CD4-positive, alpha-beta T cell treated with Interleukin-2 at 100 ng/mL for 4 hours (primary cell): ENCODE measurements at places on chromosomes 11 and 22.

- no peak for DNase-seq
Observed at GRCh38 chr11:113517361-113517760, 42.2 kb upstream of the DRD2 start.

DNA sequence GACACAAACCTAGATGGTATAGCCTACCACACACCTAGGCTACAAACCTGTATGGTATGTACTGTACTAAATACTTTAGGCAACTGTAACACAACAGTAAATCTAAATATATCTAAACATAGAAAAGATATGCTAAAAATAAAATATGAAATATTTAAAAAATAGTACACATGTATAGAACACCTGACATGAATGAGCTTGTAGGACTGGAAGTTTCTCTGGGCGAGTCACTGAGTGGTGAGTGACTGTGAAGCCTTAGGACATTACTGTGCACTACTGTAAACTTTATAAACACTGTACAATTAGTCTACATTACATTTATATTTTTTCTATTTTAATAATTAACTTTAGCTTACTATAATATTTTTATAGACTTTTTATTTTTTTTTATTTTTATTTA lies 1301.3 kb downstream of the FAM181B start:
- no peak for DNase-seq

DNA sequence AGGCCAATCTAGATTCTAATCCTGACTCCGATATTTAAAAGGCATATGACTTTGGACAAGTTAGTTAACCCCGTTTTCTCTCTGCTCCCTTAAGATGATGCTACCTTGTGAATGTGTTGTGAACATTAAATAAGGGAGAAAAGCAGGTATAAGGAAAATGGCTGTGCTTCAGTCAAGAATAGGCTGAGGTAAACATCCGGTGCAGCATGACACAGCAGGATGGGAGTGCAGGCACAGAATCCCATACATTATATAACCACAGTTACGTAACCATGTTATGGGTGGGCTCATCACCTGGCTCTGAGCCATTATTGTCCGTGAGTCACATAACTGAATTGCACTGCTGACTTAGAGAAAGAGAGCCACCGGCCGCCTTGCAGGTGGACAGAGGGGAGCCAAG lies 382.2 kb upstream of the ANO5 start:
- DNase-seq: no peak

- DNase-seq: no peak
Observed at GRCh38 chr22:49182416-49182815, 645.3 kb downstream of the BRD1 start.

GRCh38 chr22:49449811-49450446 lies 377.7 kb downstream of the BRD1 start:
- no peak for DNase-seq

DNA sequence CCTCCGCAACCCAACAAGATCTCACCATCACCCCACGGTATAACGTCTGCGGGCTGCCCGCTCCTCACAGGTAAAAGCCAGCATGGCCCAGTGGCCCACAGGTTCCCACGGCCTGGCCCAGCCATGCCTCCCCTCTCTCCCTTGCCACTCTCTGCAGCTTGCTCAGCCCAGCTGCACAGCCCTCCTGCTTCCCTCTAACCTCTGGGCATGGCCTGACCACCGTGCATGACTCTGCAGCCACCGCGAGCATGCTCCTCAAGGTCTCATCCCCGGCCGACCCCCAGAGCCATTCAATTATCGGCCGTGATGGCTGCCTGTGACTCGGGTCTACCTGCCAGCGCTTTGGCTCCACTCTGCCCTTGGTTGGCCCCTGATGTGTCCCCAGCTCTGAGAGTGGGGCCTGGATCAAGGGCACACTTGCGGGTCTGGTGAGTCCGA lies 185.5 kb downstream of the CTTN start:
- DNase-seq: no peak

- peak; percentile 47 for DNase-seq
Observed at GRCh38 chr11:20110908-20111669, 49.2 kb downstream of the DBX1 start.

- DNase-seq: no peak
Observed at GRCh38 chr22:21688706-21689381, 23.0 kb downstream of the PPIL2 start.

DNA sequence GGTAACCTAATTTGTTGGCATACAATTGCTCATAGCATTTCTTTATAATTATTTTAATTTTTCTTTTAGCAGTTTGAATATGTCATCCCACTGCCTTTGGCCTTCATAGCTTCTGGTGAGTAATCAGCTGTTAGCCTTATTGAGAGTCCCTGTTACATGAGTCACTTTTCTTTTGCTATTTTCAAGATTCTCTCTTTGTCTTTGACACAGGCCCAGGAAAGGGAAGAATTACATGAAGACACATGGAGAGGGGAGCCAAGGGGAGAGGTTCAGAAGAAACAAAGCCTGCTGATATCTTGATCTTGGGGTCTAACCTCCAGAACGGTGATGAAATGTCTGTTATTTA lies 418.2 kb downstream of the METTL15 start:
- no peak for DNase-seq

DNA sequence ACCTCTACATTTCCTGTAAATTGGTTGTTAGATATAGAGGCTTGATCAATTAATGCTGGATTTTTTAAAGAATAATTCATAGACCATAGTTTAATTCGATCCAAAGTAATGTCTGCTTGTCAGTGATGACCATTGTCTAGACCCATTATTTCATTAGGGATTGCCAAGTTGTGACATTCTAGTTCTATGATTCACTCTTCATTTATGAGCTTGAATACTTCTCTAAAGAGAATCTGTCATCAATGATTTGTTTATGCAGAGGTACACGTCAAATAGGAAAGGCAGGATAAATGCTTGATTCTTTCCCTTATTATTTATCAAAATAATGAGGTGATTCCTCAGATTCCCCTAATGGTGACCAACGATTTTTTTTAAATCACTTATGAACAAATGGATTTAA lies 24.0 kb upstream of the ROBO3 start:
- DNase-seq: no peak

- no peak for DNase-seq
Observed at GRCh38 chr11:117980280-117980679, 5.9 kb upstream of the IL10RA start.

DNA sequence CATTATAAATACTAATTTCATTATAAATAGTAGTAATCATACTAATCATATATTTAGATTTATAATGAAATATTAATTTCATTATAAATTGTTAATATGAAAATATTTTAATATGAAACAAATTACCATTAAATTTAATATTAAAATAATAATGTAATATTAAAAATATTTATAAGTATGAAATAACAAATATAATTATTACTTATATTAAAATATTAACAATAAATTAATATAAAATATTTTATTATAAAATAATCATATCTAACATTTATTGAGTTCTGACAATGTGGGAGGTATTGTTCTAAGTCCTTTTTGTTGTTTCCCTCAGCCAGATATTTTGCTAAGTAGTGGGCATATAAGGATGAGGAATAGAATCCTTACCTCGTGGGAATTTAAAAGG lies 1341.4 kb downstream of the LRRC4C start:
- no peak for DNase-seq

DNA sequence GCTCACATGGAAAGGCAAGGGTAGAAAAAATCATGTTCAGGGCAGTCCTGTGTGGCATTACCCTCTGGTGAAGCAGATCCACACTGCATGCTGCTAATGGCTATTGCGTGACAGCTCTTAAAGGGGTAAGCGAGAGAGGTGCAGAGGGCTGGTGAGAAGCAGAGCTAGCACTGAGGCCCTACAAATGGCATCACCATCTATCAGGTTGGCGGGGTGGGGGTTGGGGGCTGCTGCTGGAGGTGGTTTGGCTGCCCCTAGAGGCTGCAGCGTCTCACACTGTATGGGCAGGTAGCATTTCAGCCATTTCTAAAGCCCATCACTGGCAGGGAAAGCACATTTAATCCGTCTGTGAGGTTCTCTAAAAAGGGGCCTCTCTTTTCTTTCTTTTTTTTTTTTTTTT lies 16.9 kb upstream of the TMA7B start:
- DNase-seq: no peak

DNA sequence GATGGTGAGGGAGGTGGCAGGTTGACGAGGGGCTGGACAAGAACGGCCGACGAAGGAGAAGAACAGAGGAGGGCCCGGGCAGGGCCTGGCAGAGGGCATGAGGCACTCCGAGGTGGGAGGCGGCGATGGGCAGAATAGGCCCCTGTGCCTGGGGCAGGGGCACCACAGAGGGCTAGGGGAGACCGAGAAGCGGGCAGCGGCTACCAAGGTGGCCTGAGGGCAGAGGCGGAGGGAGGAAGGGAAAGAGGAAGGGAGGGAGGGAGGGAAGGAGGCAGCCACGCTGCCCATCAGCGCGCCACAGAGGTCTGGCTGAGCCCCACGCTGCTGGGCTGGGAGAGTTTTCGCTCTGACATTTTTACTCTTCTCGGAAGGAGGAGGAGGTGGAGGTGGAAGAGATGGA lies 11.3 kb downstream of the LSP1 start:
- no peak for DNase-seq
